ENCODE measurements at places on chromosomes 3 and 15.

DNA sequence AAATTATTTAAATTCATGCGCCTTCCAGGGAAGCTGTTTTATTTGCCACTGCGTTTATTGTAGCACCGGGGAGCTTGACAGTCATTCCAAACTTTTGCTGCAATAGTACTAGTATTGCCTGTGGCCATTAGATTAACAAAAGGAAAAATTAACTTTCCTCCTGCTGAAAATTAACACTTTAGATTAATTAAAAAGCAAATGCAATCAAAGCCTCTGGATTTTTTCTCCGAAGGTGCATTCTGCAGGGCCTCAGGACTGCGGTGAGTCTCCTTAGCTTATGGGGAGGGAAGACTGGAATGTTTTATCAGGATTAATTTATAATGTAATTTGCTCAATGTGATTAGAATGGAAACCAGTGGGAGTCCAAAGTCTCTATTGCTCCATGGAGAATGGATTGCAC is 456.4 kb upstream of the CFAP20DC start:
- no peak for DNase-seq

DNA sequence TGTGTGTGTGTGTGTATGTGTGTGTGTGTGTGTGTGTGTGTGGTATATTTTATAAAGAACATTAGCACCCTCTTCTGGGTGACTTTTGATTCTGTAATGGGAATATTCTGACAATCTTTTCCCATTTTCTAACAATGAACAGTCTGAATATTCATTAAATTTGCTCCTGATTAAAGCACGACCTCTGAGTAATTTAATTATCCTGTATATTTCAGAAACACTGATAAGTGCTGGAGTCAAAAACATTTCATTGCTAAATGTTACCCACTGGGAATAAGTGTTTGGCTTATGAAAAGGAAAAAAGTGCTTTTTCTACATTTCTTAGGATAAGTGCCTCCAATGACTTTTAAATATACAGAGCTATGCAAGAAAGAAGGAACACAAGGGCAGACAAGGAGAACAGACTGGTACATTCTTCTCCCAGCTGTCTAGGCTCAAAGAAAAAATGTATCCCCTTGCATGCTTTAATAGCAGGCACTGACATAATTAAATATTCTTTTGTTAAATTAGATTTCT is 32.3 kb upstream of the SYNPR start:
- DNase-seq, result no peak

DNA sequence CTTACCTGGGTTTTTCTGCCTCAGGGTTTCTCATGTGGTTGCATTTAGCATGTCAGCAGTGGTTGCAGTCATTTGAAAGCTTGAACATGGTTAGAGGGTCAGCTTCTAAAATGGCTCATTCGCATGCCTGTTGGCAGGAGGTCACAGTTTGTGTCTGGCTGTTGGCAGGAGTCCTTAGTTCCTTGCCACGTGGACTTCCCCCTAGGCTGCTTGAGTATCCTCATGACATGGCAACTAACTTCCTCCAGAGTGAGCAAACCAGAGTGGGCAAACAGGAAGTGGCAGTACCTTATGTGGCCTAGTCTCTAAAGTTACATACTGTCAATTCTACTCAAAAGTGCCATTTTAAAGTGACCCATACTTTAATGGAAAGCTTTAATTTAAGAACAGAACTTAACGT is 3.4 kb upstream of the UNC13C start:
- no peak for DNase-seq

- DNase-seq, result no peak
These were observed 12.7 kb downstream of the PLXND1 start for GRCh38 chr3:129593595-129594339.

DNA sequence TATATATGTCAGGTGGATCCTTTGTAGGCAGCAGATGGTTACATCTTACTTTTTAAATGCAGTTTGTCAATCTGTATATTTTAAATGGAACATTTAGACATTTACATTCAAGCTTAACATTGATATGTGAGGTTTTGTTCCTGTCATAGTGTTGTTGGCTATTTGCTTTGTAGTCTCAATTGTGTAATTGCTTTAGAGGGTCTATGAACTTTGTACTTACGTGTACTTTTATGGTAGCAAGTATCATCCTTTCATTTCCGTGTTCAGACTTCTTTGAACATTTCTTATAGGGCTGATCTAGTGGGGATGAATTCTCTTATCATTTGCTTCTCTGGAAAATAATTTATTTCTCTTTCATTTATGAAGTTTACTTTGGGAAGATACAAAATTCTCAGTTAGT is 656.0 kb downstream of the OTOL1 start:
- DNase-seq, result no peak

DNA sequence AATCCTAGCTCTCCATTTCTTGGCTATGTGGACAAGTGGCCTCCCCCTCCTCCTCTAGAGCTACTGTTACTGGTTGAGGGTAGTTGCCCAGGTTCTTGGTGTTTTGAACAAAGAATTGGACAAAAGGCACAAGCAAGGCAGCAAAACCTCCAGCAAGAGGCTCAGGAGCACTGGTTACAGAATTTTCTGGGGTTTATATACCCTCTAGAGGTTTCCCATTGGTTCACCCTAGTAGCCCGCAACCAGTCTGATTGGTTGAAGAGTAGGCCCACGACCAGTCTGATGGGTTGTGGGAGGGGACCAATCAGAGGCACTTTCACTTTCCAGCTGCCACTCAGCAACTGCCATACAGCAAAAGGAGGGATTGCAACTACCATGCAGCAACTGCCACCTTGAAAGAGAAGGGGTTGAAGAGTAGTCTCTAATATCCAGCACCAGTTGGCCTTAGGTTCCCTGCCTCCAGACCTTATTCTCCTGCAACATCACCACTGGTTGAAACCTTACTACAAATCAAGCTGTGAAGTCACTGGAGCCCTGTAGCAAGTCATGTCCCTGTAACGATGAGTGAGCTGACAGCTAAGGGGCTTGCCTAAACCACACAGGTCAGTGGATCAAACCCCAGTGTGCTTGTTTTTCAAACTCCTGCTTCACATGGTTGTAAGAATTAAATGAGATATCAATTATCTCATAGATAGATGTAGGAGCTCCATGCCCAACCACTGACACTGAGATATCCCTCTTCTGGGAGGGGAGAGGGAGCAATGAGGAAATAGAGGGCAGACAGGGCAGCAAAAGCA is 2.9 kb upstream of the C15orf39 start:
- DNase-seq, result no peak

DNA sequence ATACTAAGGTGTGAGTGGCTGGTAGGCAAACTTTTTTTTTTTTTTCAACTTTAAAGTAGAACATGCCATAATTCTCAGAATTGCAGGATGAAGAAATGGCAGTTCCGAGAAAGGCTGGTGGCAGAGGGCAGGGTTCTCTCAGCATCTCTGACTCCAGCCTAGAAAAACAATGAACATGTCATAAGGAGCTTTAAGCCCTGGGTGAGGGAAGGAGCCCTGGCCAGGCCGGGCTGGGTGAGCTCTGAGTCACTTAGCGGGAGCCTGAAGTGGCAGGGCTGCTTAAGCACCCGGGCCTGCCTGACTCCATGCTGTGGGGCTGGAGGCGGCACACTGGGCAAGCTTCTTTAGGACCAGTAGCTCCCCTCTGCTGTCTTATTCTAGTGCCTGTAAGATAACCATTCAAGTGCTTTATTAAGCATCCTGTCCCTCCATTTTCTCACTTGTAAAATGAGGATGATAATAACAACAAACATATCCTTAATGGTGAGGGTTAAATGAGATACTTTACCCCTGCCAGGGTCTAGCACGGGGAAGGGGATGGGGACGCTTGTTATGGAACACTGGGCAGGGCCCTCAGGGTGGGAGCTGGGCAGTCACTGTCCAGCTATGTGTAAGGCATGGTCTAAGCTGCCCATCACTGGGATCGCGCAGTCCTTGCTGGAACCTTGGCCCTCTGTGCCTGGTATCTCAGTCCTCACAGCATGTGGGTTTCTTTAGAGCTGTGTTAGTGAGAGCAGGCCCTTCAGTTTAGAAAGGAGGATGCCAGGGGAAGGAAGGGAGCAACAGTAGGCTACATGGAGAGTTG is 18.4 kb downstream of the SMAD6 start:
- DNase-seq, result peak; percentile 37

DNA sequence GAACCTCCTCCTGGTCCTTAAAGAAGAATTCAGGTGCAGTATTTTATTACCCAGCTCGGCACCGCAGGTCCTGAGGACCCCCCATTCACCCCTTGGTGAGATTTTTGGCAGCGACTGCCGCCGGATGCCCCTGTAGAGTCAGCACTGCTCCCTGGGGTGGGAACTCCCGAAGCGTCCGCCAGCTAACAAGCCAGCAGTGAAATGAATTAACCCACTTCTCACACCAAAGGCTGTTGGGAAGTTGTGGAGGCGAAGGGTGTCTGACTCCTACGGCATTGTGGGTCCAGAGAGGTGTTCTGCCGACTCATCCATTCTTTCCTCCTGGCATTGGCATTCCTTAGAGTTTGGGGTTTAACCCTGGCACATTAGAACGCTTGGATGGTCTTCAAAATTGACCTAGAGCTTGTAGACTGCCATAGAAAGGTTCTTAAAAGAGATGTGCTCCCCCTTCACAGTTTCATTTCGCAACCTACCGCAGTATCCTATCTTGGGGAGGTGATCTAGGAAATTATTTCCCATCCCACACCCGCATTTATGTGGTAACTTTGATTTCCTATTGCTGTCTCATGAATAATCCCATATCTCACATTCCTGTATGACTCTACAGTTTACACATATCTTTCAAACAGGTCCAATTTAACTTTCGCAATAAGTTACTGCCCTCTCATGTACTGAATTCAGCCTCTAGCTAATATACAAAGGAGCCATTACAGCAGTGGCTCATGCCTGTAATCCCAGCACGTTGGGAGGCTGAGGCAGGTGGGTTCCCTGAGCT is 879 bp upstream of the EIF5A2 start:
- peak; percentile 9 for DNase-seq

- no peak for DNase-seq
These were observed 549.8 kb upstream of the AGTR1 start for GRCh38 chr3:148147903-148148302.

DNA sequence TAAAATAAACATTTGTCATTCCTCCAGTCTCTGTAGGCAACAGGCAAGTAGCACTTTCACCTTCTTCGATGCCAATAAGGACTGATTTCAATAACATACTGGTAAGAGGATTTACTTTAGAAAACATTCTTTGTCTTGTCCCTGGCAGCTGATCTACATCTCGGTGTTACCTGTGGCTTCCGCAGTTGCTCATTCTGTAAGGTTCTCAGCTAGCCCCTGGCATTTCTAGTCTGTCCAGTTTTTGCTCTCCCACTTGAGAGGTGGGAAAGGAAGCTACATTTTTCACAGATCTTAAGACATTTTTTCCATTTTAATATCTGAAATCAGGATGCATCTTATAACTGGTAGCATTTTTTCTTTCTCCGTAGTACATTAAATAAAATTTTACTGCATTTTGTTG is 19.7 kb upstream of the MAP6D1 start:
- no peak for DNase-seq

DNA sequence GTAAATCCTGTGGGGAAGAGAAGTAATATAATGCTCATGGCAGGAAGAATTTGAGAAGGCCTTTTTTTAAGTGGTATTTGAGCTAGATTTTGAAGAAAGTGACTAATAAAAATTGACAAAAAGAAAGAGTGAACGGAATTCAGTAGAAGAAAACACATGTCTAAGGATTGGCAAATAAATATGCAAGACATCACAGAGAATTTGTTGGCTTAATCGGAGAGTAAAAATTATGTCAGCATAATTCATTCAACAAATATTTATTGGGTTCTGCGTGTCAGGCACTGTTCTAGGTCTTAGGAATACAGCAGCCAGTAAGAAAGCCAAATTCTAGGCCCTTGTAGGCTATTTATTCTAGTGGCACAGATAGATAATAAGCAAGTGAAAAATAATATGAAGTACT is 33.6 kb upstream of the LEKR1 start:
- DNase-seq, result no peak

GRCh38 chr3:126438186-126438585 is 37.5 kb downstream of the ZXDC start:
- DNase-seq, result peak; percentile 48

GRCh38 chr3:195082811-195083210 is 188.1 kb downstream of the XXYLT1 start:
- DNase-seq, result no peak

- DNase-seq, result peak; percentile 81
These were observed 2.1 kb downstream of the SLC41A3 start for GRCh38 chr3:126081618-126082361.

GRCh38 chr3:64343689-64344430 is 118.6 kb upstream of the PRICKLE2 start:
- DNase-seq, result no peak

DNA sequence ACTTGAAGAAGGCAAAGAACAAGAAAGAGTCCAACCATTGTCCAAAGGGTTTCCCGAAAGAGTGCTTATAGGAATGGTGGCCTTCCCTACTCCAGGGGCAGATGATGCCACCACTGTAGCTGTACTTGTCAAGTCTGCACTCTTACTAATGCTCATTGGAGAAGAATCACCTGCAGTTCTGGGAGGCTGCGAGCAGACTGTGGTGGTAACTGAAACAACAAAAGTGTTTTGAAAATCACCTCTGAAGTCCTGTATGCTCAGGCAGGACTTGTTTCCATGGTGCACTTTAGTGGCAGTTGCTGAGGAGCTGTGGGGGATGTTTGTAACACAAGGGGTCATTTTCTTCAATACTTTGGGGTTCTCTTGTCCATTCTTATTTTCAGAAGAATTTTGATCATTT is 36.0 kb downstream of the USF3 start:
- DNase-seq, result no peak

DNA sequence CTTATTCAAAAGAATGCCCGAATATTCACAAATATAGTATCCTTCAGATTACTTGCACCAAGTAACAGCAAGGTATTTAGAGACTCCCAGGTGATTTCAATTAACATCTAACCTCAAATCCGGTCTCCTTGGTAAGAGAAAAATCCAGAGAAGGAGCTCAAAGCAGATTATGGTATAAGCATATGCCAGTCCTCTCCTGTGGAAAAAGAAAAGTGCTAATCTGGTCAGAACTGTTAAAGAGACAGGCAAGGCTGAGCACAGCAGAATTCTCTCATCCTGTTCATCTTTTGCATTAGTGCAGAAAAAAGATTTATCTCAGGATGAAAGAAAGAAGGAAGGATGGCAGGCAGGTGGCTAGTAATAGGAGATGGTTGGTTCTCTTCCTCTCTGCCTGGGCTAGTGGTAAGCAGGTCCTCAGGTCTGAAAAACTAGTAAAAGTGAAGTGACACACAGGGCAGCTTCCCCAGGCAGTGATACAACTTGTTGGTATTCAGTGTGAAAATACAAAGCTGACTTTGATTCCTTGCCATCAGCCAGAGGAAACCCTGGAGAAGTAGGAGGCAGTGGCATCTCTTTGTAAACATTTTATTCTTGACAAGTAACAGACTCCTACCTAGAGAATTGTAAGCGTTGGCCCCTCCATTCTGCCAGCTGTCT is 14.2 kb downstream of the ATXN7 start:
- no peak for DNase-seq

DNA sequence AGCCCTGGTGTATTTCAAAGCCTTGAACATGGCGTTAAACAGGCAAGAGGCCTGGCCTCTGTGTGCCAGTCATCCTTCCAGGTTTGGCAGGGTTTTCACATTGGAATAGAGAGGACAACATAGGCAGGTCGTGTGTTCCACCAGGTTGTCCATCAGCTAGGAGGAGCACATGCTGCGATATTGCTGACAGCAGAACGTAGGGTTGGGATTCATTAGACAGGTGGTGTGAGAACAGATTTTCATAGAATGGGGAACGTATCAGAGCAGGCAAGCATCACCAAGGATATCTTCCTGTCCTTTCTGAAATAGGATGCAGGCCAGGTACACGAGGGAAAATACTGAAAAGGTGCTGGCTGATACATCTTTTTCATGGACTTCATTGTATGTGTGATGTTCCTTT is 26.4 kb downstream of the MINAR1 start:
- no peak for DNase-seq

- no peak for DNase-seq
These were observed 159.8 kb downstream of the ADAMTSL3 start for GRCh38 chr15:83813682-83814081.

Data from adrenal gland (tissue), 19 donors.